ENCODE measurements at places on chromosomes 5 and 9. TPM values are rescaled to one million over a fixed set of nuclear protein-coding genes. Genes with fewer than 3 reads are reported as not detected.

The TLX3 gene
- total RNA-seq, result not detected

DNA sequence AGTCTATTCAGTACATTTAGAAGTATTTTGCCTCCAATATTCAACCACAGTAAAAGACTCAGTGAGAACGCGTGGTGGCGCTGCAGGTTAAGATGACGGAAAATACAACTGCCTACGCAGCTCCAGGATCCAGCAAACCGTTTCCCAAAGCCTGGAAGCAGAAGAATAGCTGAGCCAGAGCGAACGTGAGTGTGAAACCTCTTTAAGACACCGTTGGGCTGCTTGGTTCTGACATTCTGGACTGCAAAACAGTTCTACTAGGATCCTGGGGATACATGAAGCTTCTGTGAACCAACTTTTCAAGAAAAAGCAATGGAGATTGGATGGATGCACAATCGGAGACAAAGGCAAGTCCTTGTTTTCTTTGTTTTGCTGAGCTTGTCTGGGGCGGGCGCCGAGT lies at the start of gene PCDHB16:
Gene PCDHB16, plus strand, starts transcription at position 140 of the 400 bp plus-strand sequence. Its CDS starts 173 bp downstream, at position 313.
- no peak for DNase-seq

DNA sequence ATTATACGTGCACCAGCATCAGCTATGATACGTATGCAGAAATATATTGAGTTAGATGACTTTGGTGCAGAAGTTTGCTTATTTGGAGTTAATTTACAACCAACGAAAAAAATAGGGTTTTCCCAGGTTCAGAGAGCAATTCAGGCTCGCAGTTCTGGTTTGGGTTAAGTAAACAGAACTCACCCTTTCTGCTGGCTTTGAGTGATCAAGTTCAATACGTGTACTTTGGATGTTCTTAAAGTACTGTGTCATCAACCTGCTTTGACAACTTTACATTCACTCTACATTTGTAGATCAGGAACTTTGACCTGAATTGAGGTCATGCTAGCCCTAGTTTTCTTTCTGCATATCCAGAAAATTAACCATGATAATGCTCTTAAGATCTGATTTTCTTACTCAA lies 40.7 kb downstream of the ACOT12 start:
- DNase-seq, result no peak

DNA sequence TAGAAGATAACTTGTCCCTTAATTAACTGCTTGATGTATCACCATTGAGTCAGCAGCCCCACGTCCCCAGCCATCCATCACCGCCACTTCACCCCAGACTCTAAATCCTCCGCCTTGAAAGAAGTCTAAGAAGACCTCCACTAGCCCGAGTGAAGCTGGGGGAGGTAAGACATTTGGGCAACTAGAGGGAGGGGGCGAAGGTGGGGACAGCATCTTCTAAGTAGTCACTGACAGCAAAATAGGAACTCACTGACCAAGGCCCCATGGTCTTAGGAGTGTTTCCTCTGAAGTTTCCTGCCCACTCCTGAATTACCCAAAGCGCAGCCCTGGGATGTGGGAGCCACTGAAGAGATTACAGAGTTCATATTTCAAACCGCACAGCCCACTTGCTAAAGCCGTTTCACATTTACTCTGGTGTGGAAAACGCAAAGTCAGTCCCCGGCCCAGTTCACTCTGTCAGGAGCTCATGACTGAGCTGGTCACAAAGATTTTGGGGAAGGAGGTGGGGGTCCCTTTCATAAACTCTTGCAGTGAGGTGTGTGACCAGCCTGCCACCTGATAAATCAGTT lies 107.4 kb downstream of the LHFPL2 start:
- no peak for DNase-seq

DNA sequence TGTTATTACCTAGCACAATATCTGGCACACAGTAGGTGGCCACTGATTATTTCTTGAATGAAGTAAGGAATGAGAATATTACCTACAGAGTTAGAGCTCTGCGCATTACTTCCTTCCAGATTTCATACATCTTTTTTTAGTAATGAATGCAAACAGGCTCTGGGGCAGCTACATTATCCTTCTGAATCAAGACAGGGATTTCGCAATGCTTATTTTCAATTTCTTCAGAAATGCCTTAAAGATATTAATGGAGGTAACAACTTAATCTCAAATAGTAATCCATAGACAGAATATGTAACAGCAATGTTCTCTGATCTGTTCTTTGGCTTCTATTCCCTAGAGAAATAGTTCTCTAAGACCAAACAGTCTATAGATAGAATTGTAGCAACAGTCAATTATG lies 32.6 kb downstream of the CDKN2A start:
- DNase-seq, result no peak

GRCh38 chr5:52150501-52150900 lies 637.2 kb upstream of the ITGA1 start:
- DNase-seq, result no peak

GRCh38 chr5:31639481-31640411 lies 815 bp downstream of the PDZD2 start:
- DNase-seq, result no peak

GRCh38 chr5:107682533-107682932 lies 11.8 kb upstream of the EFNA5 start:
- no peak for DNase-seq

The ADCY2 gene
- not detected for total RNA-seq

The GNA14 gene
- not detected for total RNA-seq

DNA sequence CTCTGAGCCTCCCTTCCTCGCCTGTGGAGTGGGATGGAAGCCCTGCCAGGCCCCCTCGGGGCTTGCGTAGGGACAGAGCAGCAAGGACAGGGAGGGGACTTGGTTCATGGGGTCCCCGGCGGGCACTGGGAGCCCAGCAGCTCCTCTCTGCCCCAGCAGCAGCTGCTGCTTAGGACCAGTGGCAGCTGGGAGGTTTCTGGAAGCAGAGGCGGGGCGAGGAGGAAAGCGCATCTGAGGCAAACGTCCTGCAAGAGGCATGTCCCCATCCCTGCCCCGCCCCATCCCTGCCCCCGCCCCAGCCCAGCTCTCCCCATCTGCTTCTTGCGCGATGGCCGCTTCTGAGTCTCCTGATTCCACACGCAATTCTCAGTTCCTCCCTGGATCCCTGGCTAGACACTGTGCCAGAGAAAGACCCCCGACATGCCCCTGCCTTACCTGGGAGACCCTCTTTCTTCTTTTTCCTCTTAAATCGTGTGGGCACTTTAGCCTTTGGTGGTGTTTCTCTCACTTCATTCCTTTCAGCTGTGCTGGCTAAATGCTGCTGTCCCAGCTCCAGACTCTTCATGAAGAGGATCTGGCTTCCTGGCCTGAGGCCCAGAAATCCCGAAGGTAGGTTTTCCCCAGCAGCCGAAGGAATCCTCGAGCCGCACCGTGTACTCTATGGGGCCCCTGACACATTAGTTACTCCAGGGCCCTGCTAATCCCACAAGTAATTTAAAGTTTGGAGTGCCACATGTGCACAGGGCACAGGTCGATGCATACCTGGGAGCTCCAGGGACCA lies 4.4 kb upstream of the OR2S2 start:
- DNase-seq, result no peak

DNA sequence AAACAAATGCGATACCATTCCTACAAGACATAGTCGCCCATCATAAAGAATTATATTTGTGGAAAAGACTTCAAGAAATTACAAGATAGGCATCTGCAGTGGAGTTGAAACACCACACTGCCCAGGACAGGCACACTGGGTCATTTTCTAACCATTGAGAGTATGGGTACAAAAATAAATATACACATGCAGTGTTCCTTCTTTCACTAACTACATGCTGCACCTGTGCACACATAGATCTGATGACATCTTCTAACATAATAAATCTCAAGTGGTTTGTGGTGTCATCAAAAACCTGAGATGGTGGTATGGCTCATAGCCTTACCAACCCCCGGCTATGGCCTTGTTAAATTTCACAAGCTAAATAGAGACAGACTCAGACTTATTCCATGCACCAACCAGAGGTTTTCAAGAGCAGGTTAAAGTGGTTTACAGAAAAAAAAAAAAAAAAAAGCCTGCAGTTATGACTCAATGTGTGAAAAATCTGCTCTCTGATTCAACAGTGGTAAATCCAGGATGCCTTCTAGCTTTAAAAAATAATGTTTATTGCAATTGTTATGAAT lies 12.4 kb upstream of the NFIB start:
- no peak for DNase-seq

DNA sequence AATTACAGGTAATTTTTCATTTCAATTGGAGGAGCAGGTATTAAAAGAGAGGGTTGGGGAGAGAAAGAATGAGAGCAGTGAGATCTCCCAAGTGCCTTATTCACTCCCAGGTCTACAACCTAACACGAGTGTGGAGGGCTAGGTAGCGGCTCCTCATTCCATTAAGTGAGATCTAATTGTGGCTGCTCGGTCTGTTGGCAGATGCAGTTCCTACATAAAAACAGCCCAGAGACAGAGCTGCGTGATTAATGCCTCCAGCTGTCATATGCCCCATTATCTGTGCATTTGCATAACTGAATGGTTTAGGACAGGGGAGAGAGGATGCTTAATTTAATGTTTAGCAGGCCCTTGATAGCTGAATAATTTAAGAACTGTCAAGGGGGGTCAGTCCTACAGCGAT lies 100.5 kb downstream of the PSAT1 start:
- DNase-seq, result no peak

DNA sequence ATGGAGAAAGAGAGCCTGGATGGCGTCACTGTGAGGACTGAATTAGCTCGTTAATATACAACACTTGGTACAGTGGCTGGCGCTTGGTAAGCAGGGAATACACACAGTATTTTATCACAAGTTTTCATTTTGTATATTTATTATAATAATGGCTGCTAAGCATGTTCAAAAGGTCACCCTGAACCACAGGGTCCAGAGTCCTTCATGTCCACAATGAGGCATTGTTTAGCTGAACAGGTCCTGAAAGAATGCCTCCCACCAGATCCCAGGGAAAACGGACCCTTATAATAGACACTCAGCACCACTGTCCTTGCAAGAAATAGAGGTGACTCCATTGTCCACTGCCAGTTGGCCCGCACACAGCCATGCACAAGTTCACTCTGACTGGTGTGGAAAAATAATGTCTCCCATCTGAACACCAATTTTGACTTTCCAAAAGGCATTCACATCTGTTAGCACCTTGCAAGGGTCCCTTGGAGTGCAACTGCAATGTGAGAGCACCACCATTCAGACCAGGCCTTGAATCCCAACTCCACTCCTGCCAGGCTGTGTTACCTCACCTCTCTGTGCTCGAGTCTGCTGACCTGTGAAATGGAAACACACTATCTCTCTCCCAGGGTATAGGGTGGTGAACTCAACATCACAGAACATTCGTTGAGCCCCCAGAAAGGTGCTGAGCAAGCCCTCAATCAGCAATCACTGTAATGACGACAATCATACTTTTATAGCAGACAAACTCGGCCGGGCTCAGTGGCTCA lies 3.9 kb downstream of the VDAC1 start:
- no peak for DNase-seq

The C9 gene
- total RNA-seq, result not detected

DNA sequence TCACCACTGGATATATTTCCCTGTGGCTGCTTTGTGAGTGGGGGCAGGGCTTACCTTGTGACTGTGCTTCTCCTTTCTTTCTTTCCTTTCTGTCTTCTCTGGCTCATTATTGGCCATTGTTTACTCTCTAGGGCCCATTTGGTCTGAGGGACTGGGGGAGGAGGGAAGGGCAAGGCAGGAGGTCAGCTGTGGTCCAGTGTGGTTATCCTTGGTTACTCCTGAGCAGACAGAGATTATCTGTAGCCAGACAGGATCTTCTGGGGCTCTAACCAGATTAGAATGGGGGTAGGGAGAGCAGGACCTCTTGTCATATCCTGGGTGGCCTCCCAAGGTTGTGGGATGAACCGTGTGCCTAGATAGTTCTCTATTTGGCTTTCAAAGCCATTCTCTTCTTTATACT lies 71.2 kb downstream of the ANKRD55 start:
- DNase-seq, result no peak

The MUSK gene
- total RNA-seq, result not detected

- no peak for DNase-seq
Observed at GRCh38 chr5:58631895-58632294, 49.0 kb downstream of the RAB3C start.

The BTNL8 gene
- total RNA-seq, result not detected

The ADAMTS16 gene
- total RNA-seq, result not detected

DNA sequence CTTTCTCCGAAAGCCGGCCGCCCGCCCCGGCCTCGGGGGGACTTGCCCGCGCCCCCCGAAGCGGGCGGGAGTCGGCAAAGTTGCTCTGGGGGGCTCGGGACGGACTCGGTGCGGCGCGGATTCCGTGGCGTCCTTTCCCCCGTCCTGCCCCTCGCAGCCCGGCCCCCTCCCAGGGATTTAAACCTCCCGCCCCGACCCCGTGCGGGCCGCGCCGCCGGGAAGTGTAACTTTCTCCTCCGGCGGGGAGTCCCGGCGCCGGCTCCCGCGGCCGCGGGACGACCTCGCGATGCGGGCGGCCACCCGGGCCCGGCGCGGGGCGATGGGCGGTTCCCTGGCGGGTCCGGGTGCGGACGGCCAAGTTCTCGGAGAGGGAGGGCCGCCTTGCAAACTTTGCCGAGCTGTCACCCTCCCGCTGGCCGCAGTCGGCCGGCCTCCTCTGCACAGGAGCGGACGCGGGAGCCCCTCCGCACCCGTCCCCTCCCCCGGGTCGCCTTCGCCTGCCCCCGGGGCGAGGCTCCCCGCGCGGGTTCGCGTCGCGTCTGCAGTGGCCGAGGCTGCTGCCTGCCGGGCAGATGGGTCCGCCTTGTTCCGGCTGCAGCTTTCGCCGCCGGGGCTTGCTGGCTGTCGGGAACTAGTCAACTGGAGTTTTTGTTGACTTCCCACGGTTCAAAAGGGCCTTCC lies 732 bp downstream of the PBX3 start:
- DNase-seq, result no peak

The SPINK5 gene
- total RNA-seq, result 4.1 TPM

DNA sequence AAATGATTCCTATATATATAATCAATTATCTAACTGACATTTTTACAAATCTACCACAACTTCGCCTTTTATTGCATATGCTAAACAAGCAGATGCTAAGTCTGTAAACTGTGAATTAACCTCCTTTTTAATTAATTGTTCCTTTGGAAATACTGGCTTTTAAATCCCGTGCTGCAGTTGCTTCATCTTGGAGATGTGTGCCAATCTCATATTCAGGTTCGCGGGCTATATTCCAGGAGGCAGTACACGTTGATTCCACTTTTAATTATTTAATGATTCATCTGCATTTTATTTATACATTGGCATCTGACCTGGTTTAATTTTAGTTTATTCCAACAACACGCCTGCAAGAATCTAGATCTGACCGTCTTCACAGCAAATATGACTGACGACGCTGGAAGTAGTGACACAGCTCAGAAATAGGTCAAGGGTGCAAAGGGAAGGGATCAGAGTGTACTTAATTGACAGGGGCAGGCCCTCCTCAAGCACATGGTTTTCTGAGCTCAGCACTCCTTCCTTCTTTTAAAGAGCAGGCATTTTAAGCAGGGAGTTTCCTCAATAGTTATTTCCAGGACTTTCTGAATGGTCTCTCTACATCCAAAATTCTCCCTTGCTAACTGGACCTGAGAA lies 125.2 kb downstream of the GLIS3 start:
- no peak for DNase-seq

DNA sequence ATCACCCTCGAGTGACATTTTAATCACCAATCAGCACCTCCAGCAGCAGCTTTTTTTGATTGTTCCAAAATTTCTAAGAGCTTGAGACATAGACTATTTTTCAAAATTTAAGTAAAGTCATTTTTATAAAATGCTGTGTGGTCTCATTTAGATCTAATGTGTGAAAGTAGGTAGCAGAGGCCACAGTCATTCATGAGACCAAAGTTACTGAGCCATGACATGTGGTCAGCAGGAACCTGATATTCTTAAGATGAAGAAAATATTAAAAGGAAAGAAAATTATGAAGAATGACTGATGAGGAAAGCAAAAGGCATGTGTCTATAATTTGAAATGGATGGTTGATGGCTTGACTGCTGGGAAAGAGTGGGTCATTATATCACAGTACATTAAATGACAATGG lies 7.2 kb downstream of the FREM1 start:
- DNase-seq, result no peak
